ENCODE measurements at places on chromosomes 7 and 10.

- DNase-seq: no peak
These were observed 9.9 kb upstream of the OR6V1 start for GRCh38 chr7:143042159-143042789.

DNA sequence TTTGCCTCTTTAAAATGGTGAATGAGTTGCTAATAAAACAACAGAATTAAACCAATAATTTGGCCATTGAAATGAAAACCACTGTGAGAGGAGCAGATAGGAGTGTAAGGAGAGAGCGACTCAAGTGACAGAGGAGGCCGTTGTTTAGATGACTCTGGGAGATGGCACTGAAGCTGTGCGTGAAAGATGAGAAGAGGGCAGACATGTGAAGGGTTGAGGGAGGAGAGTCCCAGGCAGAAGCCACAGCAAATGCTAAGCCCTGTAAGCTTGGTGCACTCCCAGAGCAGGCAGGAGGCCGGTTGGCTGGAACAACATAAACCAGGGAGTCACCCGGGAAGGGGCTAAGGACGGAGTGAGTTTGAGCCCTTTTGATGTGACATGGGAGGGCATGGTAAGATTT lies 814 bp upstream of the OPALIN start:
- no peak for DNase-seq

GRCh38 chr10:69902835-69903535 lies 101.3 kb downstream of the COL13A1 start:
- no peak for DNase-seq

- DNase-seq: no peak
These were observed 88.7 kb downstream of the RAMP3 start for GRCh38 chr7:45246339-45246738.

GRCh38 chr10:104252368-104252767 lies 2.3 kb upstream of the GSTO1 start:
- DNase-seq: no peak

DNA sequence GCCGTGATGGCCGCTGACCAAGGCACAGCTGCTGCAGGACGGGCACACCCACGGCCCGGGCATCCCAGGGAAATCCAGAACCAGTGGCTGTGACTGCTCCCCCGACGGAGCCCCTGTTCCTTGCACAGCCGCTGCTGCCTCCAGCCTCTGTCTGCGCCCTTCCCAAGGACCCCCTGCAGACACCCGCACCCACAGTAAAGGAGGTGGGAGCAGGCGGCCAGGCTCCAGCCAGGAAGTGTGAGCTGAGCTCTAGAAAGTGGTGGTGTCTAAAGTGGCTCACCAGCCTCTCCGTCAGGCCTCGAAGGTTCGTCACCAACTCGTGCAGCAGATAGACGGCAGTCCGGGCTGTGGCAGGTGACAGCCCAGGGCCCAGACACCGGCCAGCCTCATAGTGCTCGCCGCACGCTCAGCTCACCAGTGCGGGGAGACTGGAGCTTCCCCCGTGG lies 306.7 kb downstream of the DNAJB6 start:
- DNase-seq: no peak

DNA sequence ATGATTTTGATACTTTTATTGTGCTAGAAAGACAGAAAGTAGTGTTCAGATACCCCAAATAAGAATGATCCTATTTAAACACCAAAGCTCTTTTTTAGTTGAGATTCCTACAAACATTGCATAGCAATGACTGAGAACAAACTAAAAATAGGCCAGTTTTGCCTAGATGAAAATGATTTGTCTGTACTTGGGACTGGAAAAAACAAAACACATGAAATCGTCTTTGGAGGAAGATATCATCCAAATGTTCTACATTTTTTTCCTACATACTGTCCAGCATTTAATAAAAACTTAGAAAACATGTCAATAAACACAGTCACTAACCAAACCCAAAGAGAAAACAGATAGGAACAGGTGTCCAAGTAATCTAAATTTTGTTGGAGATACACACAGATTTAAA lies 111.6 kb upstream of the MEOX2 start:
- no peak for DNase-seq

- no peak for DNase-seq
These were observed 82.0 kb downstream of the LRMDA start for GRCh38 chr10:75513292-75513885.

GRCh38 chr7:21971780-21972396 lies 26.2 kb upstream of the CDCA7L start:
- DNase-seq: no peak
